ENCODE measurements at places on chromosomes 12 and 14. TPM values are rescaled to one million over a fixed set of nuclear protein-coding genes. Genes with fewer than 3 reads are reported as not detected.
A peak's percentile ranks its signal among the peaks of the same experiment; 100 is the strongest.

- peak overlapping the region; percentile 28 for H3K4me3 ChIP-seq
- no peaks in the 10 kb centered on the region for H3K27me3 ChIP-seq
- no peaks in the 10 kb centered on the region for H3K4me1 ChIP-seq
- no peak overlapping the region for H3K27ac ChIP-seq
- peak; percentile 94 for DNase-seq
These were observed 71.3 kb downstream of the ANKRD9 start for GRCh38 chr14:102437997-102438915.

GRCh38 chr12:109639151-109639872 is 65.7 kb downstream of the MVK start:
- no peak overlapping the region for H3K4me3 ChIP-seq
- no peaks in the 10 kb centered on the region for H3K4me1 ChIP-seq
- H3K27me3 ChIP-seq, result peaks cover 7% of the 10 kb centered on the region

Gene LRRIQ1
- 0.53 TPM for total RNA-seq

GRCh38 chr12:131896080-131896810 is 1.8 kb downstream of the ULK1 start:
- peak; percentile 92 for DNase-seq
- H3K36me3 ChIP-seq, result peaks cover 16% of the 10 kb centered on the region
- peaks cover 24% of the 10 kb centered on the region for H3K4me1 ChIP-seq
- peak overlapping the region; percentile 99 for H3K27ac ChIP-seq
- no peaks in the 10 kb centered on the region for H3K27me3 ChIP-seq

Gene TMEM106C
- 59.6 TPM for total RNA-seq

Gene POTEG
- not detected for total RNA-seq

Gene TBX5
- total RNA-seq, result 1.9 TPM

Gene PLA2G1B
- total RNA-seq, result 0.75 TPM

- peak; percentile 65 for DNase-seq
- peak overlapping the region; percentile 23 for H3K4me3 ChIP-seq
- H3K36me3 ChIP-seq, result no peaks in the 10 kb centered on the region
These were observed 9.8 kb upstream of the KDM2B start for GRCh38 chr12:121590476-121591143.

Gene TAC3
- total RNA-seq, result 0.09 TPM

DNA sequence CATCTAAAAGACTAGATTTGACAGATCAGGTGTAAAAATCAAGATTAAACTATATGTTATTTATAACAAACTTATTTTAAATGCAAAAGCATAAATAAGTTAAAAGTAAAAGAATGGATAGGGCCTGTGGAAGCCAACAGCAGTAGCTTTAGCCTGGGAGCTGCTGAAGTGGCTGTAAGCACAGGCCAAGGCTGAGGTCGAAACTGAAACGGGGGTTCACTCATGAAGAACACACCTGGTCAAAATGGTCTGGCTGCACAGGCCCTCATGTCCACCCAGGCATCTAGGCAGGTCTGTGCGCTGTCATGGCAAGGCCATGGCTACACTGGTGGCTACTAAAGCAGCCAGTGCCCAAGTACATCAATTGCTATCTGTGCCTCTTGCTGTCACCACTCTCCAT is 23.1 kb downstream of the CATSPERB start:
- H3K4me3 ChIP-seq, result no peak overlapping the region
- H3K4me1 ChIP-seq, result no peaks in the 10 kb centered on the region
- H3K27ac ChIP-seq, result no peak overlapping the region
- H3K36me3 ChIP-seq, result no peaks in the 10 kb centered on the region
- no peak for DNase-seq
- no peaks in the 10 kb centered on the region for H3K27me3 ChIP-seq

- DNase-seq, result peak; percentile 42
- no peaks in the 10 kb centered on the region for H3K27me3 ChIP-seq
- H3K36me3 ChIP-seq, result peaks cover 2% of the 10 kb centered on the region
- no peak overlapping the region for H3K4me3 ChIP-seq
These were observed 43.1 kb downstream of the FRS2 start for GRCh38 chr12:69513297-69513696.

DNA sequence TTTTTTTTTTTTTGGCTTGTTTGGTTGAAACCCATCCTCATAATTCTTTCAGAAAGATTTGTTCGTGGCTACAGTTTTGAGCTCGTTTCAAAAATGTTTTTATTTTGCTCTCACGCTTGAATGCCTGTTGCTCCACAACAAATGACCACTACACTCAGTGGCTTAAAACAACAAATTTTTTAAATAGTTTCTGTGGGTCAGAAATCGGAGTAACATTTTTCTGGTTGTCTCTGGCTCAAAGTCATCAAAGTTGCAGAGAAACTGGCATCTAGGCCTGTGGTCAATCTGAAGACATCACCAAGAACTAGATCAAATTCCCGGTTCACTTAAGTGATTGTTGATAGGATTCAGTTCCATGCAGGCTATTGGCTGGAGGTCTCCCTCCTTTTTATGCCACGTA is 560.0 kb downstream of the SNAPC1 start:
- H3K27me3 ChIP-seq, result no peaks in the 10 kb centered on the region
- H3K4me1 ChIP-seq, result no peaks in the 10 kb centered on the region
- DNase-seq, result no peak
- H3K36me3 ChIP-seq, result no peaks in the 10 kb centered on the region
- H3K27ac ChIP-seq, result no peak overlapping the region
- no peak overlapping the region for H3K4me3 ChIP-seq

DNA sequence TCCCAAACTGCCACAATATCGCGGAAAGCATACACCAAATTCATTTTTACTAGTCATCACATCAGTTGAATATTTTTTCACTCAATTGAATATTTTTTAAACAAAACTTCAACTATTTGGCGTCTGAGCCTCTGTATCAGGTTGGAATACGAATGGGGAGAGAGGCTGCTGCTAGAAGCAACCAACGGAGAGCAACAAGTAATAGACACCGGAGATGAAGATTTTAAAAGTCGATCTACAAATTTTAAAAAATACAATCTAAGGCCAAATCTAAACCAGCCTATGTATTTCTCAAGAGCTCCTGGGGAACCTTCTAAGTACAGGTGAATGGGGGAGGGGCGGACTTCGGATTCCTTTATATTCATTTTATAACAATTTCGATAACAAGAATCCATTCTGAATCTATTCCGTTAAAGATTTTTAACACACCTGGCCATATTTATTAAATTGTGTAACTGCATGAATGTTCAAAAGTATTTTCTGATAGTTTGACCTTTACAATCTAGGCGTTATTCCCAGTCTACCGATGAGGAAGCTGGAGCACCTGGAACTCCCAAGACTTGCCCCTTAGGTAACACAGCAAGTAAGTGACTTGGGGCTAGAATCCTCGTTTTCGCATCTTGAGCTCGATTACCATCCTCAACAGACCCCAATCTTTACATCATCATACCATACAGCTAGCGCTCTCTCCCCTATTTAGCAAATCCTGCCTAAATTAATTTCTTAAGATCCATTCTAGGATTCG is 1.2 kb downstream of the GNPNAT1 start:
- no peak overlapping the region for H3K27ac ChIP-seq
- H3K36me3 ChIP-seq, result no peaks in the 10 kb centered on the region
- H3K4me1 ChIP-seq, result peaks cover 14% of the 10 kb centered on the region
- no peaks in the 10 kb centered on the region for H3K27me3 ChIP-seq

GRCh38 chr12:2345902-2346301 is 293.1 kb downstream of the CACNA1C start:
- H3K27ac ChIP-seq, result no peak overlapping the region
- no peaks in the 10 kb centered on the region for H3K36me3 ChIP-seq
- H3K27me3 ChIP-seq, result peaks cover 22% of the 10 kb centered on the region
- no peak for DNase-seq
- peaks cover 23% of the 10 kb centered on the region for H3K4me1 ChIP-seq

GRCh38 chr12:76206039-76206676 is 121.7 kb upstream of the NAP1L1 start:
- H3K4me1 ChIP-seq, result no peaks in the 10 kb centered on the region
- no peaks in the 10 kb centered on the region for H3K27me3 ChIP-seq
- DNase-seq, result no peak
- H3K4me3 ChIP-seq, result no peak overlapping the region

Gene B4GALNT3
- total RNA-seq, result 6.0 TPM

DNA sequence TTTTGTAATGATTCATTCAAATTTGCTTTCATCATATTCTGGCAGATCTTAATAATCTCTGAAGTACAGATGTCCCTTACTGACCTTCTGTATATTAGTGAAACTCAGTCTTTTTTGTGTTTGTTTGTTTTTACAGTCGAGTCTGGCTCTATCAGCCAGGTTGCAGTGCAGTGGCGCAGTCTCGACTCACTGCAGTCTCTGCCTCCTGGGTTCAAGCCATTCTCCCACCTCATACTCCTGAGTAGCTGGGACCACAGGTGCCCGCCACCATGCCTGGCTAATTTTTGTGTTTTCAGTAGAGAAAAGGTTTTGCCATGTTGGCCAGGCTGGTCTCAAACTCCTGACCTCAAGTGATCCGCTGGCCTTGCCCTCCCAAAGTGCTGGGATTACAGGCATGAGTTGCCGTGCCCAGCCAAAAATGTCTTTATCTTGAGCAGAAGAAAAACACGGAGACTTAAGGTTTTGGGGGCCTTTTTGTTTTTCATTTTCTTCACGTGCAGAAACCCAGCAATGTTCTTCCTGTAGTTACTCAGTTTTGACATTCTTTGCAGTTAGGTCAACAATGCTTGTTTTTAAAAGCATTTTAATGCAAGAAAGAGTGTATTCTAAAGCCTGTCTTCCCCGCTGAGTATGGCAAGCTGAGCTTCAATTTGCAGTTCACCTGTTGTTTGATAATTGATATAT is 79.5 kb downstream of the FAR2 start:
- H3K4me3 ChIP-seq, result no peak overlapping the region
- no peak for DNase-seq
- H3K27me3 ChIP-seq, result no peaks in the 10 kb centered on the region

DNA sequence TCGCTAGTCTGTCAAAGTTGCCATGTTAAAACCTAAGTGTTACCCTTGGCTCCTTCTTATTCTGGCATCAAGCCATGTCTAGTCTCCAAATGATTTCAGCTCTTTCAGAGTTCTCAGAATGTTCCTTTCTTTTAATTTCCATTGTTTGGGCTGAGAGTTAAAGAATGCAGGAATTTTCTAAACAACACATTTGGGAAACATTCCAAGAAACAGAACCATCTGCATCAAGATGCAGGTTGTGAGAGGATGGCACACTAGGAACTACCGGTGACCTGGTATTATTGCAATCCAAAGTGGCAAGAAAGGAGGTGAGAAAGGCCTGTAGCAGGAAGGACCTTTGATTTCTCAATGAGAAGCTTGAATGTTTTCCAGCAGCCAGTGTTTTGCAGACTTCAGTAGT is 30.1 kb downstream of the SLC35F4 start:
- H3K27ac ChIP-seq, result no peak overlapping the region
- peaks cover 3% of the 10 kb centered on the region for H3K4me1 ChIP-seq
- no peak overlapping the region for H3K4me3 ChIP-seq
- DNase-seq, result peak; percentile 36
- no peaks in the 10 kb centered on the region for H3K27me3 ChIP-seq

GRCh38 chr12:47267571-47267970 is 187.8 kb upstream of the AMIGO2 start:
- H3K4me1 ChIP-seq, result no peaks in the 10 kb centered on the region
- H3K27ac ChIP-seq, result no peak overlapping the region
- no peaks in the 10 kb centered on the region for H3K36me3 ChIP-seq

Gene SLC22A17
- total RNA-seq, result 15.5 TPM

- DNase-seq, result peak; percentile 67
- no peak overlapping the region for H3K27ac ChIP-seq
- no peaks in the 10 kb centered on the region for H3K4me1 ChIP-seq
- no peaks in the 10 kb centered on the region for H3K27me3 ChIP-seq
These were observed 182.2 kb downstream of the NOVA1 start for GRCh38 chr14:26415618-26416123.

DNA sequence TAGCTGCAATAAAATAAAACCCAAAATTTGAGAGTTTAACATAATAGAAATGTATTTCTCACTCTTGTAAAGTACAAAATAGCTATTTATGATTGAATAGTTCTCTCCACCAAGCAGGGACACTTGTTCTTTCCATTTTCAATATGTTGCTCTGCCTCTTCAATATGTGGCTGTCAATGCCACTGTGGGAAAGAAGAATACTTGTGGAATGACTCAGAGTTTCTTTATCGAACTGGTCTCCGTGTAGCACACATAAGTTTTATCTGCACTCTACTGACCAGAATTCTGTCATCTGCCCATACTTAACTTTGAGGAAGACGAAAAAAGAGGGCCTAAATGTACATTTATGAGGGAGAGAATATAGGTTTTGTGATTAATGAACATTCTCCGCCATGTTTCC is 256.9 kb downstream of the ATXN7L3B start:
- no peak overlapping the region for H3K4me3 ChIP-seq
- no peaks in the 10 kb centered on the region for H3K27me3 ChIP-seq
- H3K4me1 ChIP-seq, result no peaks in the 10 kb centered on the region
- H3K36me3 ChIP-seq, result no peaks in the 10 kb centered on the region

Measured in muscle of leg (tissue), 16 donors.